ENCODE measurements at places on chromosomes 5 and 9.

GRCh38 chr9:70475211-70475610 is 60.8 kb upstream of the KLF9 start:
- DNase-seq: no peak

- no peak for DNase-seq
Observed at GRCh38 chr5:134794082-134794481, 35.5 kb downstream of the DDX46 start.

DNA sequence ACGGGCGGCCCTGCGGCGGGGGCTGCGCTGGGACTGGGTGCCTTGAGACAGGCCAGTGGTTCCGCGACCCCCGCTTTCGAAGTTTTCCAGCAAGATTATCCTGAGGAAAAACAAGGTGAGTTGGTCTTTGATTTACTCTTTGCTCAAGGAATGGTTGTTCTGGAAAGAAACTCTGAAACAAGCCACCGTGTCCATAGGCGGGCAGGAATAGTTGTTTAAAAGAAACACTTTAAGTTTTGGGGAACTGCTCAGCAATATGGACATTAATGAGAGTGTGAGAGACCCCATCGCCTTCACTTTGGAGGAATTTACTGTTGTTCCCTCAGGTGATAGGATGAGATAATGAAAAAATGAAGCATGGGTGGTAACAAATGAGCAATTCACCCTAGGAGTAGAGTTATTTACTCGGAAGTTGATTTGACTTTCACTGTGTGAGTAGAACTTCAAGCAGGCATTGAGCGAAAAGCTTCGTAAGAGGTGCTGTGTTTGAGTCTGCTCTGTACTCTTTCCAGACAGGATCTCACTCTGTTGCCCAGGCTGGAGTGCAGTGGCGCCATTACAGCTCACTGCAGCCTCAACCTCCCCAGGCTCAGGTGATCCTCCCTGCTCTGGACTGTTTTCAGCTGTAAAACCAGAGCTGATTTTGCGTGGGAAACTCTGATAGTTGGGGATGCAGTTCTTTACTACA is 1.1 kb downstream of the DMRTA1 start:
- no peak for DNase-seq

GRCh38 chr9:93422977-93423616 is 28.4 kb upstream of the FAM120A start:
- DNase-seq: no peak

DNA sequence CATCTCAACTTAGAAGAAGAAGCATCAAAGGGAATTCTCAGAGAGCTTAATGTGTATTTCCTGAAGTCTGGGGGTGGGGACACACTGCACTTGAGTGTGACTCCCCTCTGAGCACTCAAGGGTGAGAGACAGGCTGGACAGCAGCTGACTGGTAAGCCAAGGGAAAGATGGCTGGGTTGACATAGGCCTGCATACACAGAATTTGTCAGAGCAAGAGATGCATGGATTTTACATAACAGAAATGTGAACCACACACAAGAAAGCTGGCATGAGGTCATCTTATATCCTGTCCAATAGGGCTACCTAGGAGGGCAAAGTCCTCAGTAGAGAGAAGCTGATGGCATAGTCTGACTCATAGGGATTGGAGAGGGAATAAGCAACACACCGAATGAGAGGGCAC is 114.3 kb upstream of the EPB41L4A start:
- DNase-seq: no peak

GRCh38 chr9:109072133-109072692 is 47.5 kb downstream of the TMEM245 start:
- DNase-seq: no peak

DNA sequence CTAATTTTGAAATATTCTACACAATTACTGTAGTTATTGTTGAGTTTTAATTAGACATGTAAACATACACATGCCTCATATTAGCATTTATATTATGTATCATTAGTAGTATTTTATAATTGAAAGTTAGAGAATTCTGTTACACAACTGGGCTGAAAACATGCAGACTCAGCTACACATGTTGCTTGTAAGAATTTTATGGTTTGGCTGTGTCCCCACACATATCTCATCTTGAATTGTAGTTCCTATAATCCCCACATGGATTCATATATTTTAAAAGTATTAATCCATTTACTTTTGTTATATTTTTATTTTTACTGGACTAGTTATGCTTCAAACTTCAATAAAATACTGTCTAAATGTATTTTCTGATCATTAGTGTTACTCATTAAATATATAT is 2075.3 kb upstream of the C9orf72 start:
- no peak for DNase-seq

GRCh38 chr9:117074342-117074662 is 340.6 kb downstream of the ASTN2 start:
- DNase-seq: no peak

DNA sequence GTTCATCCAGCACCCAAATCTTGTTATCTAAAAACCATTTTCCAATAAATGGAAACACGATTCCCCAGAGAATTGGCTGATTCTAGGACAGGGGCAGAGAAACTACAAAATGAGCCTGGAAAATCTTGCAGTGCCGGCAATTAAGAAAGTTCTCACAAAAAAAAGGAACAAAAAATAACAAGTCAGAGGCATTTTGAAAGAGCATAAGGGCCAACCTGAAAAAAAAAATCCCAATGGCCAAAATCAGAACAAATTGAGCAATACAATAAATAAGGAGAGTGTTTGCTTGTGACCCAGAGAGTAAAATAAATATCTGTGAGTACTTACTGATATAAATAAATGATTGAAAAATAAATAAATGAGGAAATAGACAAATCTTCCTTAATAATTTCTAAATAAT is 55.1 kb upstream of the S1PR3 start:
- DNase-seq: no peak

GRCh38 chr5:14667290-14667689 is 2.8 kb downstream of the OTULIN start:
- no peak for DNase-seq

DNA sequence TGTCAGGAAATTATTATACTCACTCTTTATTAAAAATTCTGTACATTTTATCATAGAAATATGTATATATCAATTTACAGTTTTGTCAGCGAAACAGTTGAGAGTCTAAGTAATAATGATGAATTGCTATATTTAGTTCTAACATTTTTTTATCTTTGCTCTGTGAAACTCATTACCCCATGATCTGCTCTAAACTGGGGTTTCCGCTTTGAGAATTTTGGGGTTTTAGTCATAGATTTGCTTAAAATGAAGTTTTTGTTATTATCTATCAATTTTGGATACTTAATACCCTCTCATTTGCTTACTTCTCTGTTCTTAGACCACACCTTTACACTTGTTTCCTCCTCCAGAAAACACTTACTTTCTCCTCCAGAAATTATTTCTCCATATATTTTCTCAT is 333.8 kb upstream of the MPDZ start:
- no peak for DNase-seq

- no peak for DNase-seq
Observed at GRCh38 chr5:97501965-97502305, 318.9 kb upstream of the RIOK2 start.

- no peak for DNase-seq
Observed at GRCh38 chr5:139863361-139863760, 67.8 kb downstream of the PSD2 start.

GRCh38 chr5:137734962-137735554 is 831 bp downstream of the KLHL3 start:
- DNase-seq: no peak

DNA sequence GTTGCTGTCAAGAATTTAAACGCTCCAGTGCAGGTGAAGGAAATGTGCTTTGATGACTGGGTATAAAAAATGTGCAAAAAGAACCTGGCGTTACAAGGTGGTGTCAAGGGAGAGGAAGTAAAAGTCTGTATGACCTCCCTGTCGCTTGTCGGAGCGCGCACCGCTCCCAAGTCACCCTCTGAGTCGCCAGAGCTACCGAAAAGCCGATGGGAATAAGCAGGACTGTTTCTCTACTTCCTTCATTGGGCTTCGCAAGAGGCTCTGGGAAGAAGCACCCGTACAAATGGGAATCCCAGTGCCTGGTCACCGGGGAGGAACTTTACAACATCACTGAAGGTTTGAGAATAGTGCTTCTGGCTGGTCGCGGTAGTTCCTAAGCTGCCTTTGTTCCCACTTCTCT is 1.3 kb upstream of the DMRT2 start:
- DNase-seq: no peak

DNA sequence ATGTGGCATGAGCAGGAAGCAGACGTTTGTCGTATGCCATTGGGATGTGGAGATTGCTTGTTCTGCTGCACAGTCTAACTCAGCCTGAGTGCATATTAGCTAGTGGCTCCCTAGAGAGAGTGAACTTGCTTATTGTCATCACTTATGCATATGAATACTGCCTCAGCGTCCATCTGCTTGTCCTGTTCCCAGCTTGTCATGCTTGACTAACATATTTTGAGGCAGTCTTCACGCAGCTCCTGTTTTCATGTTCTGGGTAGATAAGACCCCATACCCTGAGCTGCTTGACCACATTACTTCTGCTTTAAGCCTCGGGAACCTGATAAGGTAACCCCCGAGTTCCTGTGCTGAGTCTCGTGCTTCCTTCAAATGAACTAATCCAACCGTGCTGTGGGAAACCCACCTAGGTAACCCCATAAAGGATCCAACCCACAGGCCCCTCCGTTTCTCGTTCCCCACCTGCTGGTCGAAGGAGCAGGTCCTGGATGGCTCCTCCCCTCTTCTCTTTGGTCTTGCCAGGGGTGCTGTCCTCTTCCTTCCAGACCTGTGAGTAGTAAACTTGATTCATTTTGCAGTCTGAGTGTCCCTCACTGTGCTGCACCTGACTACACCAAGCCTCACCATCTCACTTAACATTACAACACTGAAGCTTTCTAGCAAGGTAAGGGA is 25.0 kb downstream of the ANKRD33B start:
- DNase-seq: no peak

GRCh38 chr5:132497488-132497997 is 7.0 kb upstream of the IRF1 start:
- no peak for DNase-seq

- no peak for DNase-seq
Observed at GRCh38 chr5:3593771-3594509, 1.7 kb upstream of the IRX1 start.

DNA sequence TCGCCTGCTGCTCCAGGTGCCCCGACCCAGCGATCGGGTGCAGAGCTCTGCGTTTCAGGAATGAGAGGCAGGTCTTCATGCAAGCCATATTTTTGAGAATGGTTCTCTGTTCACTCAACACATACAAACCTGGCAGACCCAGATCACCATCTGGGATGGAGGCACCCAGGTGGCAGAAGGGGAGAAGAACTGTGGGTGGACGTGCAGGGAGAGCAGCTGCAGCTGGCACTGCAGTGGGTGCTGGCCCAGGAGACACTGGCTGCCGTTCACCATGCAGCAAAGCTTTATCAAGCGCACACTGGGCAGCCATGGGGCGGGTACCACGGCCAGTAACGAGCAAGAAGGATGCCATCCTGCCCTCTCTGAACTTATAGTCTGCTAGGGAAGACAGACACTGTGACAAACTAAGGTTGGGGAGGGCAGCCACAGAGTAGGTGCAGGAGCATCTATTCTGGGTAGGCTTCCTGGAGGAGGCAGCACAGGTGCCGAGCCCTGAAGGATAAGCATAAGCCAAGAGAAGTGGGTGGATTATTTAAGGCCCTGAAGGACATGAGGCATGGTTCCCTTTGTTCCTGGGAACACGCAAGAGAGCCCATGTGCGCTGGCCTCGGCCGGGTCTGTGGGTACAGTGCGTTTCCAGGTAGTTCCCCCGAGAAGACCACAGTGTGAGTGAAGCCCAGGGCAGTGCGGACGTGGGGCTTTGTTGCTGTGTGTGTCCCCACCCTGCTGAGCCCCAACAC is 46.2 kb upstream of the FCN2 start:
- no peak for DNase-seq

GRCh38 chr5:136749016-136749415 is 383.7 kb upstream of the TRPC7 start:
- DNase-seq: no peak

DNA sequence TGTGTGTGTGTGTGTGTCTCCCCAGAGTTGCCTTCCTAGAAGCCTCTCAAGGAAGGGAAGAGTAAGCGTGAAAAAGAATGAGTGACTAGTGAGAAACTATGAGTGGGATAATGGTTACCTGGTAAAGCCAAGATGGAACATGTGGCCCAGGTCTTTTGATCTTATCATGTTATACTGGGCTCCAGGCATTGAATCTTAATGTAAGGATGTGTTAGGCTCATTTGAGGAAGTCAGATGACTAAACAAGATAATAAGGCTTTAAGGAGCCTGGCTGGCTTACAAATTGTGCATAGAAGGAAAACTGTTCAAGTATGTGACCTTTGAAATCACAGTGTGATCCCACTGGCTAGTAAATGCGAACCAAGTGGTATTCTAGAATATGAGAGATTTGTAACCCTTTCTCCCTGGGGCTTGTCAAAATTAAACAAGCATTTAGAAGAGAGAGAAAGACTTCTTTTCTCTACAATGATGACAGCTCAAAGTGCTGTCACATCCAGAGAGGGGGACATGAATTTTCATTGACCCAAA is 29.9 kb upstream of the HMHB1 start:
- no peak for DNase-seq

GRCh38 chr5:67971223-67971830 is 244.2 kb upstream of the PIK3R1 start:
- no peak for DNase-seq

- DNase-seq: no peak
Observed at GRCh38 chr5:97150401-97150800, 8.0 kb upstream of the LIX1 start.

GRCh38 chr5:56161439-56161823 is 71.7 kb downstream of the ANKRD55 start:
- no peak for DNase-seq

DNA sequence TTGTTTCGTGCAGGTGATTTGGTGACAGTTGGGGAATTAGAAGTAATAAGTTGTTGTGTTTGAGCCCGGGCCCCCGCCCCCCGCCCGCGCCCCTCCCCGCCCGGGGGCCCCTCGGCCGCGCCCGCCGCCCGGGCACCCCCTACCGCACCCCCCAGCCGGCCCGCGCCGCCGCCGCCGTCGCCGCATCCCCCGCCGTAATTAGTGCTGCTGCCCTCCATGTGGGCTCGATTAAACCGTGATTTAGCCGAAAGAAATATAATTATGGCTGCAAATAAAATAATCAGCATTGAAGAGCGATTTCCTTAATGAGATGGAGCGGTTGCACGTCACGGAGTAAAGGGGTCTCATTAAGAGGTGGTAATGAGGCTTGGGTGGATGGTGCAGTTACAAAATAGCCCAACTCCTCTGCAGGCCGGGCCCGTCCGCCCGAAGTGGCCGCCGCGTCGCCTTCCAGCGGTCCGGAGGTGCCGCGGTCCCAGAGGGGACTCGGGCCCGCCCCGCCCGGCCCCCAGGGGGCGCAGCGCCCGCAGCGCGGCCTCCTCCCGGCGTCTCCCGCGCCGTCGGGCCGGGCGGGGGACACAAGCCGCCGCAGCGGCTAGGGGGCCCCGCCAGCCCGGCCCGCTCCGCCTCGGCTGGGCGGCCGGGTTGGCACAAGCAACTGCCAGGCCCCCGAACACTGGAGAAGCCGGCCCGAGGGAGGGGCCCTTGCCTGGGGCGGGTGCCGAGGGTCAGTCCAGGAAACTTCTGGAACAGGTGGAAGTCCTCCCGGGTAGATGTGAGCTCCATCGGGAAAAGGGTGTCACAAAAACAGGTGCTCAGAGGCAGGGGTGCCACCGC is 6.9 kb upstream of the OTP start:
- no peak for DNase-seq
